ENCODE measurements at places on chromosomes 5 and 9.

GRCh38 chr5:148043705-148044104 is 20.1 kb upstream of the SPINK5 start:
- no peak for DNase-seq
- H3K27me3 ChIP-seq, result no peaks in the 10 kb centered on the region
- H3K27ac ChIP-seq, result no peak overlapping the region

- H3K27me3 ChIP-seq, result no peaks in the 10 kb centered on the region
- no peak for DNase-seq
- H3K4me3 ChIP-seq, result no peak overlapping the region
- no peaks in the 10 kb centered on the region for H3K36me3 ChIP-seq
- no peak overlapping the region for H3K27ac ChIP-seq
Measured at GRCh38 chr9:73200694-73201452, 49.2 kb downstream of the ANXA1 start.

DNA sequence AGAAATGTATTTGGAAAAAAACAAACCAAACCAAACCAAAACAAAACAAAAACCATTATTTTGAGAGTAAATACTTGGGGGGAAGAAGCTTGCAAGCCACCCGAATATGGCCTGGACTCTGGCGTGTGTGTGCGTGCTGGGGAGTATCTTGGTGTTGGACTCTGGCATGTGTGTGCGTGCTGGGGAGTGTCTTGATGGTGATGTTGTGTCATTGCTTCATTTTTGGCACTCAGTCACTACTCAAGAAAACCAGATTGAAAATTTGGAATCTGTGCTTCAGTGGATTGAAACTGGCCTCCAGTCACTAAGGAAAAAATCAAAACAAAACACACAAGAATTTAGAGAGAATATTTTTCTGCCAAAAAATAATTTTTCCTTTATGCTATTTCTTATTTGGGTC is 76.1 kb downstream of the ARRDC3 start:
- H3K36me3 ChIP-seq, result no peaks in the 10 kb centered on the region
- DNase-seq, result no peak
- no peak overlapping the region for H3K4me3 ChIP-seq

- H3K27me3 ChIP-seq, result no peaks in the 10 kb centered on the region
- no peak for DNase-seq
- H3K4me3 ChIP-seq, result peak overlapping the region; percentile 63
Measured at GRCh38 chr5:88889189-88890069, 6.4 kb upstream of the MEF2C start.

DNA sequence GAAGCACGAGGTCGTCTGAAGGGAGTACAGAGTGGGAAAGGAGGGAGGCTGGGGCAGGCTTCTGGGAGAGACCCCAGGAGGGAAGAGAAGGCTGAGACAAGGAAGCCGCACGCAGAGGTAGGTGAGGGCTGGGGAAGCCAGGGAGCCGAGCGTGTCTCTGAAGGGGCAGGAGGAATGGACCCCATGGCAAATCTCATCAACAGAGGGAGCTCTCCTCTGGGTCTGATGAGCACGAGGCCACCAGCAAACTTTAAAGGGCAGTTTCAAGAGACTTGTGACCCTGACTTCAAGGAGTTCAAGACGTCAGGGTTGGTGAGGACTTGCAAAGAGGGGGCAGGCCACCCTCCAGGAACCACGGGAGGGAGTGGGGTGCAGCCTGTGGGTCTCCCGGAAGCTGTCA is 326.2 kb upstream of the IRX2 start:
- H3K4me1 ChIP-seq, result no peaks in the 10 kb centered on the region
- H3K4me3 ChIP-seq, result no peak overlapping the region
- H3K27me3 ChIP-seq, result no peaks in the 10 kb centered on the region
- no peak overlapping the region for H3K27ac ChIP-seq
- DNase-seq, result no peak
- H3K36me3 ChIP-seq, result no peaks in the 10 kb centered on the region

DNA sequence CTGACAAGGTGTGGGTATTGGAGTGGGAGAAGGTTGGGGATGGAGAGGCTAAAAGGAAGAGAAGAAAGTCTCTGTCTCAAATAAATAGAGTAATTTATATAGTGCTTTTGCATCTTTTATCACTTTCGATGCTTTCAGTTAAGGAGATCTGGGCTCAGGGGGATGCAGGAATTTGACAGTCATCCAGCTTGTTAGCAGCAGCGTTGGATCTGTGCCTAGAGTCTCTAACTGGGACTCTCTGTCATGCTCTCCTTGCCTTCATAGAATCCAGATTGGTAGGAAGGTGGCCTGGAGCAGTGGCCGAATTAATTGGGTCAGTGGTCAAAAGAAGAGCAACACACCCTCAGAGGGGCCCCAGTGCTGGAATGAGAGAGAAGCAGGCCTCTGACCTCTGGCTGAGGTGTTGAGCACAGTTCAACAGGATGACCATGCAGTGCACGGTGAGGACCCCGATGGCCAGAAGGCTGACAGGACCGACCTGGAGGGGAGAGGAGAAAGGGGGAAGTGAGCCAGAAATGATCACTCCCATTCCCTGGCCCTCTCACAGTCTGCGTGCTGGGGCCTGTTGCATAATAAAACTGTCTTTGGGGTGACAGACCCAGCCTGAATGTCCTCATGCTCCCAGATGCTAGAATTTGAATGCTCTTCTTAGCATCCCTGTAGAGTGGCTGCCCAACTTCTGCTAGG is 7.6 kb downstream of the SLC36A3 start:
- no peaks in the 10 kb centered on the region for H3K36me3 ChIP-seq
- no peak for DNase-seq
- H3K4me1 ChIP-seq, result no peaks in the 10 kb centered on the region
- no peak overlapping the region for H3K27ac ChIP-seq
- H3K27me3 ChIP-seq, result no peaks in the 10 kb centered on the region
- H3K4me3 ChIP-seq, result no peak overlapping the region

All from trophoblast cell (in vitro differentiated cells and primary cell).